ENCODE measurements at places on chromosomes 7 and 10. TPM values are rescaled to one million over a fixed set of nuclear protein-coding genes. Genes with fewer than 3 reads are reported as not detected.

GRCh38 chr10:1128649-1129048, 72.5 kb downstream of the WDR37 start:
- no peak for DNase-seq

GRCh38 chr7:116776610-116777289, 85.6 kb upstream of the CAPZA2 start:
- no peak for DNase-seq

The GATA3 gene
- total RNA-seq, result 2.6 TPM

DNA sequence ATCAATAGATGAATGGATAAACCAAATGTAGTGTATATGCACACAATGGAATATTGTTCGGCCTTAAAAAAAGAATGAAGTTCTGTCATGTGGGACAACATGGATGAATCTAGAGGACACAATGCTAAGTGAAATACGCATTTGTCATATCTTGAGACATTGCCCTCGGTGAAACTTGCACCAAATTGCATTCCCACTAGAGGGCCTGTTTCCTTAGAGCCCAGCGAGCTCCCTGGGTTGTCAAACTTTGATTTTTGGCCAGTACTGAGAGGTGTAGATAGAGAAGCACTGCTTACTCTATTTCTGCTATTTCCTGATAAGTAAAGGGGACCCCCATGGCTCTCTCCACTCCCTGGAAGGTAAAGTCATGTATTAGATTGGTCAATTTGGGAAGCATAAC, 157.1 kb downstream of the GPAM start:
- no peak for DNase-seq

The NUTM2E gene
- total RNA-seq, result not detected

The GIMAP8 gene
- 22.4 TPM for total RNA-seq

GRCh38 chr10:45386657-45387056, 12.6 kb downstream of the ALOX5 start:
- DNase-seq, result no peak

The TMEM130 gene
- 5.7 TPM for total RNA-seq

DNA sequence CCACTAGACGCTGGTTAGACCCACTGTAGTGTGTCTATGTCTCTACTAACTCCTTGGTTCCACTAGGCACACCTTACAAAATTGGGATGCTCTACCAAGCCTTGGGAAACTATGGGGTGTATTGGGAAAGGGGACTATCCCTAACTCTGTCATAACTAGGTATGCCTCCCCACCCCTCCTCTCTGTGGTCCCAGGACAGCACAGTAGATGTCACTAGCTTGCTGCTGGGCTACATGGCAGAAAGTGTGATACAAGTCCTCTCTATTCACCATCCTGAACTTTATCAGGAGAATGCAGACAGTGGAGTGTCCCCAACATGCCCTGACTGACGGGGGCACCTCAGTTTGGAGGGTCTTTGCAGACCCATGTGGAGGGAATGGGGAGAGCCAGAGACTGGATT, 30.3 kb upstream of the TMEM273 start:
- DNase-seq, result no peak

DNA sequence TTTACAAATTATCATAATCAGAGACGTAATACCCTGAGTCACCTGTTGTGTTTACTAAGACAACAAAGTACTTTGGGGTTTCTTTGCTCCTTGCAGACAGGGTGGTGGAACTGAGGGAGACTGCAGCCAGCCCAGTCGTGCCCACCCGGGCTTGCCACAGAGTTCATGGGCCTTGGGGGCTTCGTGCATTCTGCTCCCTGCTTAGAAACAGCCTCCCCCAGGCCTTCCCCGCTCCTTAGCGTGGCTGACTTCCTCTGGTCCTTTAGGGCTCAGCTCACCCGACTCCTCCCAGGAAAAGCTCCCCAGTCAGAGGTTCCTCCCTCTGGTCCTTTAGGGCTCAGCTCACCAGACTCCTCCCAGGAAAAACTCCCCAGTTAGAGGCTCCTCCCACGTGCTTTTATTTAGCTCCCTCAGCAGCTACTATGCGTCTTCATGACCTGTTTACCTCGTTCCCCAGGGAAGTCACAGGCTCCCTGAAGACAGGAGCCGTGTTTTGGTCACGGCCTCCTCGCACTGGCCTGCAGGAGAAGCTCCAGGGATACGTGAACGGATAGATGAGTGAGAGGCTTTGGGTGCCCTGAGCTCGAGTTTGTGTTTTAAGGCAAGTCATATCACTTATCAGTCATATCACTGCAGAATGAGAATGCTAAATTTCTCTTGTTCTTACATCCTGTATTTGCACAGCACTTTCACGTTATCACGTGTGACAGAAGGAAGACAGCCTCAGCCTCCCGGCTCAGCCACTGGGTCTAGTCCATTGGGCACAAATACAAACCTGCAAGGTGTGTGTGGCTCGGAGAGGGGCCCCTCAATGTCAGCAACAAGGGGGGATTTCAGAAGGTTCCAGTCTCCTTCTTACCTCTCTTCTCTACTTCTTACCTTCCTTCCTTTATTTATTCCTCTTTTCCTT, 52.7 kb upstream of the VIPR2 start:
- no peak for DNase-seq

The TCF7L2 gene
- total RNA-seq, result 53.6 TPM

GRCh38 chr7:156783864-156784263, 109.1 kb downstream of the LMBR1 start:
- no peak for DNase-seq

DNA sequence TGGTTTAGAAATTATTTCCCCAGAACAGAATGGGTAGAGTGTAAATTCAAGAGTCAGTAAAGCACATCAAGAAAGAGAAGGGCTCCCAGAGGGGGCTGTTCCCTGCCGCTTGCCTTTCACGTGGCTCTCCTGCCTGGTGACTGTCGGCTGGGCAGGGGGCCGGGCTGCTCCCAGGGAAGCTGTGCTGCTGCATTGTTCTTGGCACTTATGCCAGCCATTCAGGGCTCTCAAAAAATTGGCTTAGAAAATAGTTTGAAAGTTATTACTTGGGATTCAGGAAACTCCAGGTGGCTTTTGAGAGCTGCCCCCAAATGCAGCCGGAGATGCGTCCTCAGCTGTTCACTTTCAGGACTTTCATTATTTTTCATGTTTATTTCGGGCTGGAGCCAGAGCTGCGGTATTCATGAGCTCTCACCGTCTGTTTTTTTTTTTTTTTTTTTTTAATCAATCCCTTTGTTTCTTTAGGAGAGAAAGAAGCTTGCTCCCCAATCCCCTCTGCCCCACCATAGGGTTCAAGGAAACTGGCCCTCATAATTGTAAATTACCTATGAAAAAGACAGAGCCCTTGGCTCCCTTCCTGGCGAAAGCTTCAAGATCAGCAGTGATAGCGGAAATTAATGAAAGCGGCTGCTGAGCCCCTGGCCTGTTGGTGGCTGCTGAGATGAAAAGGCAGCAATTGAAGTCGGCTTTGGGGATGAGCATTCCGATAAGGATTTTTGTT, 94.1 kb downstream of the SORCS3 start:
- DNase-seq, result no peak

- DNase-seq, result no peak
Measured at GRCh38 chr7:80247144-80247543, 112.5 kb downstream of the GNAI1 start.

- no peak for DNase-seq
Measured at GRCh38 chr7:70615066-70615606, 516.8 kb upstream of the GALNT17 start.

The SORBS1 gene
- 593 TPM for total RNA-seq

The ZNF488 gene
- 0.71 TPM for total RNA-seq

The TSPAN33 gene
- 11.8 TPM for total RNA-seq

The CDNF gene
- total RNA-seq, result 3.5 TPM

All from sciatic nerve (tissue), 2 donors.